ENCODE measurements at places on chromosomes 13 and 19.

DNA sequence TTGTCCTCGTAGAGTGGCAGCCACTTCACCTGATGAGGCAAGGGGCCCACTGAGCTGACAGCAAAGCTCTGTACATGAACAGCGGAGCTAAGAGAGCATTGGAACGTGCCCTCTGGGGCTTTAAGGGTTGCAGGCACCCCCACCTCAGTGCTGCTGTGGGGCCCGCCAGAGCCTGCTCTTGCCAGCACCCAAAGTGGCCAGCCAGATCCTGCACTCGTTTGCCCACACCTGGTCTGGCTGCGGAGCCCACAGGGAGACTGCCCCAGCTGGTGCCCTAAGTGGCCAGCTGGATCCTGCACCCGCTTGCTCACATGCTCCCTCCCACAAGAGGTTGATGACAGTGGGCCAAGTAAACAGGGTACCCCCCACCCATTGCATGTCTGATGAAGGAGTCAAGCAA lies 783.4 kb upstream of the MIR17HG start:
- no peak for DNase-seq

DNA sequence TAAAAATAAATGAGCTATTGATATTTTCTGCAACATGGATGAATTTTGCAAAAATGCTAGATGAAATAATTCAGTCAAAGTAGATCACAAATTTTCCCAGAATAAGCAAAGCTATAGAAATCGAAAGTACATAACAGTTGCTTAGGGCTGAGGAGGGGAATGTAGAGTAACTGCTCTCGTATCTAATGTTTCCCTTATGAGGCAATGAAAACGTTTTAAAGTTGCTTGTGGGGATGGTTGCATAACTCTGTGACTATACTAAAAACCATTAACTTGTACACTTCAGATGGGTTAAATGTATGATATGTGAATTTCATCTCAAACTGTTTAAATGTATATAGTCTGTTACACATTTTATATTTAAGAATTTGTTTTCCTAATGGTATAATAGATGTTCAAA lies 231.7 kb downstream of the GGACT start:
- no peak for DNase-seq

DNA sequence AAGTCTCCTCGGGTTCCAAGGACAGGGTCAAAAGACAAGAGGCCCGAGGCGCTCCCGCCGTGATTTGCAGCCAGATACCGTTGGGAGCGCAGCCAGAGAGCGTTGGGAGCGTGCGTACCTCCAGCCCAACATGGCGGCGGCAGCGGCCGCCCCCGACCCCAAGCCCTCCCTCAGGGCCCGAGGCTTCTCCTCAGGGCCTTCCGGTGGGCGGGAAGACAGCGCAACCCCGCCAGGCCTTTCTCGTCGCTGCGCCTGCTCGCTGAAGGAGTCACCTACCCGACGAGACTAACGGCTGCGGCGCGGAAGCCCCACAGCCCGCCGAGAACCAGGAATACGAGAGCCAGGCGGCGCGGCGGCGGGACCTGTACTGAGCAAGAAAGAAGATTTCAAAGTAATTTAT lies 3.2 kb upstream of the ZNF850 start:
- no peak for DNase-seq

DNA sequence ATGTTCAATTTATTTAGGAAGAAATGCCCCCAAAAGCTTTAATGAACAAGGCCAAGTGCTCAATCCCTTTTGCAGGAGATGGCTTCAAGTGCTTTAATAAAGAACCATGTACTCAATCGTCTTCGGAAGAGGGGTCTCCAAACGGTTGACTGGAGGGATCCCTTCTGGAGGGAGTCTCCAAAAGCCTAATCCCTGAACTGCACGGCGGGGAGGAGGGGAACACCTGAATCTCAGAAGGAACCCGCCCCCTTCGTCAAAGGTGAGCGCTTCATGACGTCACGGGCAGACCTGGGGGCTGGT lies 505 bp downstream of the PAF1 start:
- DNase-seq = no peak

DNA sequence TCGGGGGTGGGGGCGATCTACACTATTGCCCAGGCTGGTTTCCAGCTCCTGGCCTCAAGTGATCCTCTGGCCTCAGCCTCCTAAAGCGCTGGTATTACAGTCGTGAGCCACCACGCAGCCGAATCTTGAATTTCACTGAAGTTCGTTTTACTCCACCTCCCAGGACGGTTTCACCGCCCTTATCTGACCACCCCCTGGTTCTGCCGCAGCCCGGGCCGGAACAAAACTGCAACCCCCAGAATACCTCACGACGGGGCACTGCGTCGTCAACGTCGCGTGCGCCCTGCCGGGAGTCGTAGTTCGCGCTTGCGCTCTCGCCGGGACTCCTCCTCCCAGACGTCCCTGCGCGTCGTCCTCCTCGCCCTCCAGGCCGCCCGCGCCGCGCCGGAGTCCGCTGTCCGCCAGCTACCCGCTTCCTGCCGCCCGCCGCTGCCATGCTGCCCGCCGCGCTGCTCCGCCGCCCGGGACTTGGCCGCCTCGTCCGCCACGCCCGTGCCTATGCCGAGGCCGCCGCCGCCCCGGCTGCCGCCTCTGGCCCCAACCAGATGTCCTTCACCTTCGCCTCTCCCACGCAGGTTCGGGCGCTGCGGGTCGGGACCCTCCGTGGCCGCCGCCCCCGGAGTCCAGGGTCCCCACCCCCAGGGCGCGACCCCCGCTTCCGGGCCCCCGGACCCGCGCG lies at the start of gene ATP5F1D:
Gene ATP5F1D, plus strand, starts transcription at position 335 of the 679 bp plus-strand sequence. Its CDS starts 100 bp downstream, at position 435.
- DNase-seq = peak; percentile 97

DNA sequence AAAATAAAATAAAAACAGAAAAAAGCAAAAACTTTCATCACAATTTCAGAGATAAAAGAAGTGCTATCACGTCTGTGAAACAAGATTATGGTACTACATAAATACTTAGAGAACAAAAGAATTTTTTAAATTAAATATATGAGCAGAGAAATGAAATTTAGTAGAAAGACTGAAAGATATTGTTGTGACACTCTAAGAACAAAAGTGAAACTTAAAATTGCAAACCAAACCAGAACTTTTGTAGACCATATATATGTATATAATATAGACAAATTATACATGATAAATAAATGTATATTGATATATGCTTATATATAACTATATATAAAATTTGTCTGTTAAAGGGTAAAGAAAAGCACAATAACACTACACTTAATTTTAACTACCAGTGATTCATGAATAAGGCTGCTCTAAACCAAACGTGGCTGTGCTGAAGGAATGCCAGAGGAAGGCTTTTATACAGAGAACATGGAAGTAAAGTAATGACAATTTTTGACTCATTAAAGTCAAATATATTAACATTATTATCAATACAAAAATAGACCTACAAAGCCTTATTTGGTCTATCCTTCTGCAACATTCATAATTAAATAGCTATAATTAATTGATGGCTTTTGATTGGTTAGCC lies 1516.7 kb upstream of the PCDH20 start:
- DNase-seq = no peak

DNA sequence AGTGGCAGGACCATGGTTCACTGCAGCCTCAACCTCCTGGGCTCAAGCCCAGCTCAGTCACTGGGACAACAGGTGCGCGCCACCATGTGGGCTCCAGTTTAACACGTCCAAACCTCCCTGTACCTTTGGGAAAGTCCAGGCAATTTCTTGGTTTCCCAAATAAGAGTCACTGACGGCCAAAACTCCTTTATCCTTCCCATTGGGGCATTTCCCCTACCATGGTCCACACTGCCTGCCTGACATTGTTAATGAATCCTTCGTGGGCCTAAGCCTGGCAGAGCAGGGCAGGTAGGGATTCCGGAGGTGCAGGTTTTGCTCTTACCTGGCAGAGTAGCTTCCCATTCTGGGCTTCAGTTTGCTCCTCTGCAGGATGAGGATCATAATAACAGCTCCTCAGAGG lies 66.2 kb upstream of the TM9SF2 start:
- DNase-seq = no peak

GRCh38 chr13:114099191-114099590 lies 33.2 kb downstream of the RASA3 start:
- DNase-seq = peak; percentile 57

GRCh38 chr19:8806661-8807060 lies 25.4 kb downstream of the ZNF558 start:
- no peak for DNase-seq

DNA sequence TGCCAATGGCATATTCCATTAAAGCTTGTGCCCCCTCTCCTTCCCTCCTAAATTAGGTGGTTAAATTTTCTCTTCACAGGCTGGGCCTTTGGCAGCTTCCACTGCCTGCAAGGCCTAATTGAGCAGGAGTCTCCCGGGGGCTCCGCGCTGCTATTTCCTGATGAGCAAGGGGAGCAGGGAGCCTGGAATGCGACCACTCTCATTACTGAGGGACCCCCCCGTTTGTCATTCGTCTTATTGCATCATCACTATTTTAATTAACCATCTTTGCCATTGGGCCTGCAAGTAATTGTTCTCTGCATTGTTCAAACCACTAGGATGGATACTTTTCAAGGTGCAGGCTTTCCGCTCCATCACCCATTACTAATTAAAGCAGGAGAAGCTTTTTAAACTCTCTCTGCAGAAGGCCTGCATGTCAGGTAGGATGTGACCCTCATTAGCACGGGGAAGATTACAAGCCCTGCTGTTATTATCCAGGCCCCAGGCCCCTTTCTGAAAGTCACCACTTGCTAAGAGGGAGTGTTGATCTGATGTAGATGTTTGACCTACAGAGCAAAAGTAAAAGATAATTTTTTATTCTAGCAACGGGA lies 142.3 kb downstream of the OXGR1 start:
- no peak for DNase-seq

GRCh38 chr13:39864221-39864620 lies 208.8 kb downstream of the COG6 start:
- no peak for DNase-seq

GRCh38 chr19:46009530-46010510 lies 13.0 kb downstream of the PGLYRP1 start:
- peak; percentile 62 for DNase-seq

DNA sequence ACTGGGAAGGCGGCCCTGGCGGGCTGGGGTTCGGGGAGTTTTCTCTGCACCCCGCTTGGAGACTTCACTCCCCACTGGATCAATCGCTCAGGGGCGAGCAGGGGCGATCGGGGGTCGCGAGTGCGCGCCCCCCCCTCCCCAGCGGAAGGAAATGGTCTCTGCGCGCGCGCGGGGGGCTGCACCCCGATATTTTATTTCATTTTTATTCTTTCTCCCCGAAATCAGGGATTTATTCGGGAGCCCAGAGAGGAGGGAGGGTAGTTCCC lies 421 bp downstream of the ARID3A start:
- no peak for DNase-seq

DNA sequence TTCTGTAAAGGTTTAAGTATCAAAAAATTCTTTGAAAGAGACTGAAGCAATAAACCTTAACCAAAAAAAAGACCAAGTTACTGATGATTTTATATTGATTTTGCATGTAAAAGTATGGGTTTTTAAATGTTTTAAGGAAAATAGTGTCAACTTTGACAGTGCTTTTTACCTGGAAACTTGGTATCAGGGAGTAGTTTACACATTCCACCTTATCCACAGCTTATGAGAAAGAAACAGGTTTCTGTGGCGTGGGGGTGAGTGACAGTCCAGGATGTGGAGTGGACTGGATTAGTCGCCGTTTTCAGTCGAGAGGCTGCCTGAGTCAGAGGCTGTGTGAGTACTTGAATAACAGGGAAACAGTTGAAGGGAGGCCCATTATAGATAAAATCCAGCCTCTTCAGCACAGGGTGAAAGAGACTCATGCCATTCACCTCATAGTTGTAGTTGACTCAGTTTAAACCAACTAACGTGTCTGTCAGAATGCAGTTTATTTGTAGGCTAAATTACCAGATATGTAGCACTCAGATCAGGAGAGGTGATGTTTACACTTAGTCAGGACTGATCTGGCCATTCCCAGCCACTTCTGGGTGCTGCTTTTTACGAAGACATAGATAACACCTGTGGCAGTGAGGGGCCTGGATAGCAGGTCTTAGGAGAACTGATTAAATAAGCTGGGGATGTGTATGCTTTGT lies 595 bp upstream of the GPR183 start:
- DNase-seq = peak; percentile 62
